ENCODE measurements at places on chromosomes 1 and 21.
A peak's percentile ranks its signal among the peaks of the same experiment; 100 is the strongest.

- DNase-seq, result no peak
Measured at GRCh38 chr1:72649211-72649888, 367.0 kb upstream of the NEGR1 start.

- DNase-seq, result no peak
Measured at GRCh38 chr1:87778896-87779295, 450.2 kb downstream of the LMO4 start.

DNA sequence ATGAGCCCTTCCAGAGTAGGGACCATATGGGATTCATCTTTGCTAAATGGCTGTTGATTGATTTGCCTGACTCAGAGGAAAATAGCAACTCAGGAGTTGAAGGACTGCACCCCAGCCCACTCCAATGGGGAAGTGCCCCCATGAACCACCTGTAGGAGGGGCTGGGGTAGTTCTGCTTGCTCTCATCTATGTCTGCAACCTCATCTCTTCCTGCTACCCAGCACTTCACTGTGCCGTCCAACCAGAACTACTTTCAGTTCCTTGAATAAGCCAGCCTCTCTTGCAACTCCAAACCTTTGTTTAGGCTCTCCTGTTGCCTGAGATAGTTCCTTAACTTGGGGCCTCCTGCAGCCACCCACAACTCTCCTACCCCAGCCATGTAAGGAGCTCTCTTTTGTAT is 26.6 kb downstream of the BEND5 start:
- DNase-seq, result no peak

DNA sequence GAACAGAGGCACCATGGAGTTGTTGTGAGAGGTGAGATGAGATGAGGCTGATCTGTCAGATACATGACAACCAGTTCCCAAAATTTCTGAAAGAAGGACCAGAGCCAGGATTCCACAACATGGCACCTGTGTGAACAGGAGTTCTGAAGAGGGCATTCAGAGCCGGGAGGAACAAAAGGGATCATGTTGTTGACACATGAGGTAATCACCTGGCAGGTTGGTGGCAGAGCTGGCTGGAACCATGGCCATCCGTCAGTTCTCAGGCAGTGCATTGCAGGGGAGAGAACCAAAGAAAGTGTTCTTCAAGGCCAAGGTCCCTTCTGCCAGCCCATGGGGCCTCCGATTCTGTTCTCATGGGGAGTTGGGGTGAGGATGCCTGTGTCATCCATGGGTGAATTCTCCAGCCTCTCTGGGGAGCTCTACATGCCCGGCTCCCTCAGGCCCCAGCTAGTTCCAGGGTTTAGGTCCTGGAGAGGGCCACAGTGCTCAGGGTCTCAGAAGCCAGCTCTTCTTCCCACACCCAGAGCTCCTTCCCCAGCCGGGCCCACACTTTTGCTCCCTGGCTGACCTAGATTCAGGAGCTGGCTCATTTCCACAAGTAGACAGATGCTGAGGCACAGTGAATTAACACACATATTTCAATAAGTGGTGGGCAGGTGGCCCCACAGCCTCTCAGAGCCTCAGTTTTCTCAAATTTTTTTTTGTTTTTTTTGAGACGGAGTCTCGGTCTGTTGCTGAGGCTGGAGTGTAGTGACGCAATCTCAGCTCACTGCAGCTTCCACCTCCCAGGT is 49.1 kb upstream of the CTPS1 start:
- no peak for DNase-seq

DNA sequence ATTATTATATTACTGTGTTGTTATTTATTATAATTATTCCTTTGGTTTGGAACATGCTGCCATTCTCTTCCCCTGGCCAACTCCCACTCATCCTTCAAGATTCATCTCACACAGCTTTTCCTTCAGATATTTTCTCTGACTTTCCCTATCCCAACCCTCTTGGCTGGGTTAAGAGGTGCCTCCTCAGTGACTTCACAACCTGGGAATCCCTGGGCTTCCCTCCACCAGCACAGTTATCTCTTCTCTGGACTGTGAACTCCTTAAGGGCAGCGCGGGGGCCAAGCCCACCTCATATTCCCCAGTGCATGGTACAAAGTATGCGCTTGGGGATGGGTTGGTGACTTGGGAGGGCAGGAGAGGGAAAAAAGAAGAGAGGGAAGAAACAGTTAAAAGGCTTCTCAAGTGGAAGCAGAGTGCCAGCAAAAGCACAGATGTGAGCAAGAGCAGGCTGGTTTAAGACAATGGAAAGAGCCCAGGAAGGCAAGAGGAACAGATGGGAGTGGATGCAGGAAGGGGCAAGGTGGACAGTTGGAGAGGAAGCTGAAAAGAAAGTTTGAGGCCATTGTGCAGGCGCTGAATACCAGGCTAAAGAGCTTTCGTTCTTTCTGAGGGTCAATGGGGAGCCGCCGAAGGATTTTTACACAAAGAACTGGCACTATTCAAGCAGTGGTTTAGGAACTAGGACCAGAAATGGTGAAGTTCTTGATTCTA is 132.3 kb downstream of the BEND5 start:
- no peak for DNase-seq

DNA sequence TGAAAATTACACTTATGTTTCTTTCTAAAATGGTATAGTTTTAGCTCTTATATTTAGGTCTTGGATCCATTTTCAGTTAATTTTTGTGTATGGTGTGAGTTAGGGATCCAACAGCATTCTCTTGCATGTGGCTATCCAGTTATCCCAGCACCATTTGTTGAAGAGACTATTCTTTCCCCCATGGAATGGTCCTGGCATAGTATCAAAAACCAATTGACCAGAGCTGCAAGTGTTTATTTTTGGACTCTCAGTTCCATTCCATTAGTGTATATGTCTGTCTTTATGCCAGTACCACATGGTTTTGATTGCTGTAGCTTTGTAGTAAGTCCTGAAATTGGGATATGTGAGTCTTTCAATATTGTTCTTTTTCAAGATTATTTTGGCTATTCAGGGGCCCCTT is 14.3 kb downstream of the TTLL10 start:
- no peak for DNase-seq

DNA sequence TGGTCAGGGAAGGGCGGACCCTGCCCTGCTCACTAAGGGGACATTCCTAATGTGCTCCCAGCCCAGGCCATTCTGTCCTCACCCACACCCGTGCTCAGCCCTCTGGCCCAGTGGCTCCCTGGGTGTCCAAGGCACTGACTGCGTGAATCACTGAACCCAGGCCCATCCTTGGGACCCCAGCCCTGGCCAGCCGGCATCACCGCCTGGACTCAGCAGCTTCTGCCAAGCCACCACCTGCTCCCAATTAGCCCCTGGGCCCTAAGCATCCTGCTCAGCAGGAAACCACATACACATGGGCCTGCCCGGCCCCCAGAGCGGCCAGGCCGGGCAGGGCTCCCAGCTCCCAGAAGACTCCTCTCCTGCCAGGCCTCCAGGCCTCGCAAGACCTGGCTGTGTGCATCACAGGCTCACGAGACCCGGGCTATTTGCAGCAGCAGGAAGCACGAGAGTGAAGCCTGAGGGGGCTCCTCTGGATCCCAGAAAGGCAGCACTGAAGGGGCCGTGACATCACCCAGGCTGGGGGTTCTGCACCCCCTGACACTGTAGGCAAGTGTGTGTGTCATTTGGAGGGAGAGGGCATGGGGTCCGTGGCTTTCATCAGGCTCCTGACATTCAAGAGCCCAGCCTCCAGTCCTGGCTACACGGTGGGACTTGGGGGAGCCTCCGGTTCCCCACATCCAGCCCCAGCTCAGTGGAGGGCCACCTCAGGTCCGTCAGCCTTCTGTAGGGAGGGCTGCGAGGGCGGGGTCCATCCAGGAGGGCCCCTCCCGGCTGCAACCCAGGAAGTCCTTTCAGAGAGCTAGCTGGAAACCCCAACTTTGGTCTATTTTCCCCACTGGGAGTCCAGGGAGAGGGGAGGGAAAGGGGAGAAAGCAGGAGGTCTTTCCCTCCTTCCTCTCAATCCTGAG is 1.6 kb downstream of the MFAP2 start:
- DNase-seq, result no peak

GRCh38 chr1:22728751-22729399 is 18.2 kb downstream of the EPHB2 start:
- DNase-seq, result no peak

DNA sequence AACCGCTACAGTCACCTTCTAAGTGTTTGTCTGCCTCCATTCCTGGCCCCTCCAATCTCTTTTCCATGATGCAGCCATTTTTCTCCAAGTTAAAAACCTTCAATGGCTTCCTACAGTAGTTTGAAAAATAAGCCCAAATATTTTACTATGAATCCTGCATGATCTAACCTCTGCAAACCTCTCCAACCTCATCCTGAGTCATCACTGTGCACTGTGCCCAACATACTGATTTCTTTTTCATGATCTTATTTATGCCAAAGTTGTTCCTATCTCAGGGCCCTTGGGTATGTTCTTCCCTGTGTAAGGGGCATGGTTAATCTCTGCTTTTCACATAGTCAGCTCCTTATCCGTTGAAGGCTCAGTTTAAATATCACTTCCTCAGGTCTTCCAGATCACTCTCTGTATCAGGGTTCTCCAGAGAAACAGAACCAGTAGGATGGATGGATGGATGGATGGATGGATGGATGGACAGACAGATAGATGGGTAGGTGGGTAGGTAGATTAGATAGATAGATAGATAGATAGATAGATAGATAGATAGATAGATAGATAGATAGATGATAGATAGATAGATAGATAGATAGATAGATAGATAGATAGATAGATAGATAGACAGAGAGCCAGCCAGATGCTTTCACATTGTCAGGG is 18.1 kb upstream of the PTPN14 start:
- DNase-seq, result no peak

DNA sequence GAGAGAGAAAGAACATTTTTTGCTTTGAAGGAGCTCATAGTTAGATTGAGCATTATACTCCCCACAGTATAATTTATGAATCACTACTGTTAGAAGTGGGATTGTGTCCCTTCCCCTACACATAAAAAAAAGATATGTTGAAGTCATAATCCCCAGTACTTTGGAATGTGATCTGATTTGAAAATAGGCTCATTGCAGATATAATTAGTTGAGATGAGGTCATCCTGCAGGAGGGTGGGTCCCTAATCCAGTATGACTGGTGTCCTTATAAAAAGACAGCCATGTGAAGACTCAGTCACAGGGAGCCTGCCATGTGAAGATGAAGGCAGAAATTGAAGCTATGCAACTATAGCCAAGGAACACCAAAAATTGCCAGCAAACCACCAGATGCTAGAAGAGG is 76.4 kb downstream of the TGFB2 start:
- DNase-seq, result no peak

DNA sequence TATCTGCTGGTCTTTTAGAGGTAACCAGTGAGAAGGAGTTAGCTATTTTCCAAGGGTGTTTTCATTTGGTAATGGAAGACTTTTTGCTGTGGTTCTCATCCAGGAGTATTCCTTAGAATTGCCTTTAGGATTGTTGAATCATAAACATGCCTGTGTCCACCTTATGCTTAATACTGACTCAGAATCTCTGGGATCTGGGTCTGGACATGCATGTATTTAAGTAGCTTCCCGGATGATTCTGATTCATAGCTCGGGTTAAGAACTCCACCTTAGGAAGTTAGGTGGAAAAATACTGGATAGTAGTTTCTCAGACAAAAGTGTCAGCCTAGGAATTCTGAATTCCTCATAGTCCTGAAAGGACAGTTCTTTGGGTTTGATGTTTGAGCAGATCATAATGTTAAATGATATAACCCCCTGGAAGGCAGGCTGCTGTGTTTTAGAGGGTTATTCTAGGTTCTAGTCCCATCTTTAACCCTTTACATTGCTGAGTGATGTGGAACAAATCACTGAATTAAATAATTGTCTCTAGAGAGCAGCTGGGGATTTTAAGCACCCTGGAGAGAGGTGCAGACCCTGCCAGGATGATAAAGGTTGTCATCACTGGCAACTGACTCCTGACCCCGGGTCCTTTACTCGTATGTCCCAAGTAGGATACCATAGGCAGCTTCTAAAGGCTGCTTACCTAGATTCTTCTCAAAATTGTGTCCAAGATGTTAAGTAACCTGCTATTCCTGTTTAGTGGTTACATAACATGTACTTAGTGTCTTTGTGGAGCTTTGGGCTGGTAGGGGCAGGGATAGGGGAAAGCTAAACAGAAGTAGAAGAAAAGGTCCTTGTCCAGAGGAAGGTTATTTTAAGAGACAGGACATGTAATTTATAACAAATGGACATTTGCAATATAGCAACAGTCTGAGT is 14.5 kb upstream of the C4BPB start:
- no peak for DNase-seq

GRCh38 chr1:15500184-15501178 is 23.5 kb downstream of the CASP9 start:
- no peak for DNase-seq

DNA sequence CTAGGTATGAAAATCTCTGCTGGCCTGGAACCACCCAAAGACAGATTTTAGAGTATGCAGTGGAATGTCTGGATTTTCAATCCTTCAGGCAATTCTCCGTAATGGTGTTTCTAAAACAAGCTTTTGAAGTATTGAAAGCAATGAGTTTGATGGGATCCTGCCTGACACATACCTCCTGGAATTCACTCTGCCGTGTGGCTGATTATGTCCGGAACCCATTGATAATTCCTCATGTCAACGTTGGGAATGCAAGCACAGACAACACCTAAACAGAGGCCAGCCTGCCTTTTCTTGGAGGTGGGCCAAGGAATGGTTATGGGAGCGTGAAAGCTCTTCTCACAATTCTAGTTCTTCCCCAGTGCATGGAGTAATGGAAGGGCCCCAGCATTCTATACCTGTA is 168.9 kb upstream of the HMCN1 start:
- peak; percentile 63 for DNase-seq

GRCh38 chr1:91831132-91831930 is 54.6 kb downstream of the TGFBR3 start:
- no peak for DNase-seq

GRCh38 chr1:156510709-156511108 is 10.1 kb upstream of the MEF2D start:
- DNase-seq, result peak; percentile 83

GRCh38 chr1:232393444-232394146 is 236.3 kb downstream of the SIPA1L2 start:
- no peak for DNase-seq

DNA sequence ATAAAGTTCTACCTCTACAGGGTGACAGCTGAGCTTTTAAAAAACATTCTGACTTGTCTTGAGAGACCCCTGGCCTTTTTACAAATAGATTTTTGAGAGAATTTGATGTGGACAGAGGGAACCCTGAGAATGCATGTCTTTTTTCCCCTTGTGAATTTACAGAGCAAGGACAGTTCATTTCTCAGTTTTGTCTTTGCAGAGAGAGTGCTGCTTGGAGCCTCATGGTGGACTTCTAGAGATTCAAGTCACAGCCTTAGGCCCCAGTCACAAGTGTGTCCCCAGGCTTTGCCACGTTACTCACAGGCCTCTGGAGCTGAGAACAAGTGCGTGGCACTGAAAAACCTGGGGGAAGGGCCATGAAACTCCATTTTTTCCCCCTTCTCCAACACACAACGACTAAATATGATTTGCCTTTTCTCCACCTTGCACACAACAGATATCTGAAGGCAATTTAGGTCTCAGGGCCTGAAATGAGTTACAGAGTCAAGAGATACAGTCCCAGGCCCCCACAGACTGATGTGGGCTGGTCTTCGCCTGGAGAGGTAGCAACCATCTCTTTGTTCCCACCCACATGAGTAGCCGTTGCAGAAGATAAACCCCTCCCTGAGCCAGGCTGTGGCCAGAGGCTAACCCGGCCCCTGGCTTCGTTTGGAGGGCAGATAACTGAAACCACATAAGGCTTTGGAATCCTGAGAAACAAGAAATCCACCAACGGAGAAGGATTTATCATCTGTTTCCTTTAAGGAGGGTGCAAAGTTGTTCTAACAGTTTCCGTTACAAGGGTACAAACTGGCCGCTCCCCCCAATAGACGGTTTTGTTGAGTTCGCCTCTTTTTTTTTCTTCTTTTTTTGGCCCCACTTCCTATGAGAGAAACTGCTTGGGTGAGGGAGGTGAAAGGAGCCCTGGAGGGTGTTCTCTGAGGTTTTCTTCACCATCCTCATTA is 1.0 kb upstream of the PIGV start:
- peak; percentile 80 for DNase-seq

GRCh38 chr1:11615090-11615489 is 39.1 kb downstream of the FBXO2 start:
- no peak for DNase-seq
